ENCODE measurements at places on chromosomes 7 and 10. TPM values are rescaled to one million over a fixed set of nuclear protein-coding genes. Genes with fewer than 3 reads are reported as not detected.

AMPH gene
- 0.63 TPM for polyA plus RNA-seq

CALML5 gene
- polyA plus RNA-seq = not detected

CNNM1 gene
- polyA plus RNA-seq = 1.2 TPM

NME8 gene
- polyA plus RNA-seq = not detected

GJD4 gene
- not detected for polyA plus RNA-seq

PLCE1 gene
- polyA plus RNA-seq = 3.1 TPM

KCNIP2 gene
- 3.7 TPM for polyA plus RNA-seq

SORBS1 gene
- 14.7 TPM for polyA plus RNA-seq

FGFBP3 gene
- polyA plus RNA-seq = 0.88 TPM

GHRHR gene
- not detected for polyA plus RNA-seq

GIMAP5 gene
- 19.3 TPM for polyA plus RNA-seq

NT5C3A gene
- 20.6 TPM for polyA plus RNA-seq

HSPB1 gene
- 326 TPM for polyA plus RNA-seq

ASZ1 gene
- not detected for polyA plus RNA-seq

TACC2 gene
- polyA plus RNA-seq = 6.1 TPM

PNLIPRP2 gene
- polyA plus RNA-seq = 0.37 TPM

PRKCQ gene
- 0.90 TPM for polyA plus RNA-seq

MSMB gene
- not detected for polyA plus RNA-seq

TBATA gene
- not detected for polyA plus RNA-seq

MALRD1 gene
- polyA plus RNA-seq = 0.87 TPM

MPP7 gene
- polyA plus RNA-seq = 2.3 TPM

ANKRD1 gene
- polyA plus RNA-seq = 0.32 TPM

C10orf105 gene
- polyA plus RNA-seq = 0.27 TPM

PAX2 gene
- polyA plus RNA-seq = 0.04 TPM

ACTL6B gene
- not detected for polyA plus RNA-seq

SMNDC1 gene
- polyA plus RNA-seq = 36.1 TPM

All from ovary (tissue), 10 donors.